ENCODE measurements at places on chromosomes 13 and 19.

DNA sequence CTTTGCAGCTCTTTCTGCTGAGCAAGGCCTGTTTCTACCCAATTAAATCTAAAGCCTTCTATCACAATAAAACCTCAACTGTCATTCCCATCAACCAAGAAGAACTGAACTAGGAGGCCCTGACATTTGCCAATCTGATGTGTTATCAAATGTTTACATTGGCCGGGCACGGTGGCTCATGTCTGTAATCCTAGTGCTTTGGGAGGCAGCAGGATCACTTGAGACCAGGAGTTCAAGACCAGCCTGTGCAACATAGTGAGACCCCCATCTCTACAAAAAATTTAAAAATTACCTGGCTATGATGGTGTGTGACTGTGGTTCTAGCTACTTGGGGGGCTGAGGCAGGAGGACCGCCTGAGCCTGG is 2.8 kb upstream of the FBXO17 start:
- DNase-seq, result no peak

DNA sequence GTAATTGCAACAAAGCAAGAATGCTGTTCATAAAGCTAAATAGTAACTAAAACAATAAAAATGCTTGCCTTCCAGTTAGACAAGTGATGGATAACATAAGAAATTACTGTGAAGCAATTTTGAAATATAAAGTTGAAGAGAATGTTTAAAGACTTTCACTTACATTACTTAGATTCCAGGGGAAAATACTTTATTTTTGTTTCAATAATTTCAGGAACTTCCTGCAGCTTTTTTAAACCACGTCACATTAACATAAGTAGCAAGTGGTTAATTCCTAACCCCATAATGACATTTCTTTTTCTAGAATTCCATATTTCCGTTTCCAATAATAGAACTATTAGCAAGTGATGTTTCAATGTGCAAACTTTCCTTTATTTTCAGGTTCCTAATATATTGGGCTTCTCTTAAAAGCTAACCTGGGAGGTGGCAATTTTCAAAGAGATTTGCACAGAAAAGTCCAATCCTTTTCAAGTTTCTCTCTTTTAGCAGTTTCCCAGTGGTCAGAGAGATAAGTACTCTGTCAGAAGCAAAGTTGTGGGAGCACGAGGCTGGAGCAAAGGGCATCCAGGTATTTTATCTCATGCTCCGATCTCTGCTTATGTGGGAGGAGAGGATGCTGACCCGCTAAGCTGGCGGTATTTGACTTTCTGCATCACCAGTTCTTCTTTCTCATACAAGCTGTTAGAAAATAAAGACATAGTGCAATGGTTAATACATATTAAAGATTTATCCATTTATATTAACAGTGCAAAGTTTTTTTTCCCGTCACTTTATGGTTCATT is 1025.3 kb downstream of the EFNB2 start:
- DNase-seq, result no peak

GRCh38 chr19:840519-841206 is at the start of gene PRTN3:
Gene PRTN3, plus strand, starts transcription at chr19:840999. Its CDS starts 10 bp downstream, at chr19:841009.
- no peak for DNase-seq

GRCh38 chr13:34391076-34391475 is 551.0 kb upstream of the NBEA start:
- peak; percentile 43 for DNase-seq

GRCh38 chr13:30871588-30872275 is 34.3 kb upstream of the MEDAG start:
- DNase-seq, result no peak

DNA sequence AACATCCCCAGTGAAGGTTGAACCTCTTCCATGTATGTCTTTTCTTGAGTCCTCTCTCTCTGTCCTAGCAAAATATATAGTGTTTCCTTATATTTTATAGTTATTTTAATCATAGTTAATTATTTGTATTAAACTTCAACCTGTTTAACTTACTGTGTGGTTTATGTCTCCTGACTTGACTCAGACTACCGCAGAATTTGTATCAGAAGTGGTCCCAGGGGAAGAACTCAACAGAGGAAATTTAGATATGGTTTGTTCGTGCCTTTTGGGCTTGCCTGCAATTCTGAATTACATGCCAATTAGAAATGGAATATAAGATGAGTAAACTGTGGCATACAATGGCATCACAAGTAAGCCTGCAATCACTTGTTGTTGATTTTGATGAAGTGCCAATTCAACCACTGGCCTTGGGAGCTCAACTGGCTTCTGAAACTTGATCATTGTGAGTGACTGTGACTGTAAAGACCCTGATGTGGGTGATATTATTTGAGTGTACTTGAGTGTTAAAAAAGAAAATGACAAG is 1459.5 kb upstream of the PCDH20 start:
- no peak for DNase-seq

GRCh38 chr13:60617991-60618733 is 221.1 kb downstream of the TDRD3 start:
- DNase-seq, result peak; percentile 76

- DNase-seq, result no peak
Observed at GRCh38 chr13:35356572-35356971, 119.9 kb downstream of the MAB21L1 start.

DNA sequence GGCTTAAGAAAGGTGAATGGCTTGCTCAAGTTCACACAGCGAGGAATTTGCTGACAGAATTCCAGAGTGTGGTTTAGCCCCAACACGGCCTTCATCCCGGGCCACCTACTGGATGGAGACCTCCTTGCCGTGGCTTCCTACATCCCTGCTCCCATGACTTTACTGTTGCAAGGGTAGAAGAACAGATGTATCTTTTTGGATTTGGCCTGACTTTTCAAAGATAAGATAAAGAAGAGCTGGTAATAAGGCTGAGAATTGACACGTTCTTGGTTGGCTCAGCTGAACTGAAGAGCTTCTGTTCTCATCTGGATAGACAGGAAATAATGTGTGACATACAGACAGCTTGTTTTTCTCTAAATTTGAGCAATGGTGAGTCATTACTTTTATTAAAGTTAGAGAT is 113.1 kb downstream of the KLF5 start:
- DNase-seq, result peak; percentile 42

GRCh38 chr13:98026457-98026857 is 73.0 kb downstream of the IPO5 start:
- no peak for DNase-seq

DNA sequence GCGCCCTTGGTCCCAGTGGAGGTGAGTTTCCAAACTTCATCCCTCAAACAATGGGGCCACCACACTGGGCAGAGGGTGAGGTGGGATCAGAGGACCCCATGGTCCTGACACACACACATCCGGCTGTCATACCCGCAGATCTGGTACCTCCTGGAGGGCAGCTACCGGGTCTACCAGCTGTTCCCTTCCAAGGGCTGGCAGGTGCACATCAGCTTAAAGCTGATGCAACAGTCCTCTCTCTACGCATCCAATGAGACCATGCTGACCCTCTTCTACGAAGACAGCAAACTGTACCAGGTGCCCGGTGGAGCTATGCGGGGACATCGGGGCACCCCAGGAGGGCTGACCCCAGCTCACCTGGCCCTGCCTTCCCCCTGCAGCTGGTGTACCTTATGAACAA is 14.0 kb upstream of the PSMD8 start:
- DNase-seq, result no peak

GRCh38 chr13:113275387-113275786 is 21.7 kb upstream of the LAMP1 start:
- DNase-seq, result peak; percentile 70

DNA sequence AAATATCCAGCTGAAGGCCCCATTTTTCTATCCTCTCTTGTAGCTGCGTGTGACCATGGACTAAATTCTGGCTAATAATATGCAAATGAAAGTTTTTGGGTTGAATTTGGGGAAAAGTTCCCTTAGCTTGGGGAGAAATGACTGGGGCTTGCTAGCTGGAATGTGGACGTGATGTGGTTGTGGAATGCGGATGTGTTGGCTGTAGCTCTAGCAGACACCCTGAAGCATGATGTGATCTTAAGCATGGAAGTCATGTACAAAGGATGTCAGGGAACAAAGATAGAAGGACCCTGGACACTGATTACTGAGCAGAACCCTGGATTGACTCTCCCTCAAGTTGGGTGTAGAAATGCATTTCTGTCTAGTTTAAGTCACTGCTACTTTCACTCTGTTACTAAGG is 25.4 kb upstream of the SCEL start:
- DNase-seq, result no peak

DNA sequence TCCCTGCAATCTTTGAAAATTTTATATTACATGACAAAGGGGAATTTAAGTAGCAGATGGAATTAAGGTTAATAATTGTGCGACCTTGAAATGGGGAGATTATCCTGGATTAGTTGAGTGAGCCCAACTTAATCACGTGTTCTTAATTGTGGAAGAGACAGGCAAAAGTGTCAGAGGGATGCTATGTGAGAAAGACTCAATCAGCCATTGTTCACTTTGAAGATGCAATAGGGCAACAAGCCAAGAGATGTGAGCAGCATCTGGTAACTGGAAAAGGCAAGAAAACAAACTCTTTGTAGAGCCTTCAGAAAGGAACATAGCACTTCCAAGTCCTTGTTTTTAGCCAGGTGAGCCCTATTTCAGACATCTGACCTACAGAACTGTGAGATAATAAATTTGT is 247.7 kb downstream of the SLITRK1 start:
- DNase-seq, result no peak

DNA sequence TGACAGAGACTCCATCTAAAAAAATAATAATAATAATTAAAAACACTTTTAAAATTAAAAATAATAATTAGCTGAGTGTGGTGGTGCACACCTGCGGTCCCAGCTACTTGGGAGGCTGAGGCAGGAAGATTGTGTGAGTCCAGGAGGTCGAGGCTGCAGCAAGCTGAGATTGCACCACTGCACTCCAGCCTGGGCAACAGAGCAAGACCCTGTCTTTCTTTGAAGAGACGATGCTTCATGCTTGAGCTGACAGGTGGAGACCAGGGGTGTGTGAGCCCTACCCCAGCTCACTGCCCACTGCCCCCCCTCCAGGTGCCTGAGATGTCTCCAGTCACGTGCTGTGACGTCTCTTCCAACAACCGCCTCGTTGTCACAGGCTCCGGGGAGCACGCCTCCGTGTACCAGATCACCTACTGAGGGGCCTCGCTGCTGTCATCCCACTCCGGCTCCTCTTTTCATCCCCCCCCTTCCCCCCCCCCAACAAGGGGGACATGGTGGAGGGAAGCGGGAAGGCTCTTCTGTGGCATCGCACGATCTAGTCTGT is 17.3 kb downstream of the TLE6 start:
- no peak for DNase-seq

DNA sequence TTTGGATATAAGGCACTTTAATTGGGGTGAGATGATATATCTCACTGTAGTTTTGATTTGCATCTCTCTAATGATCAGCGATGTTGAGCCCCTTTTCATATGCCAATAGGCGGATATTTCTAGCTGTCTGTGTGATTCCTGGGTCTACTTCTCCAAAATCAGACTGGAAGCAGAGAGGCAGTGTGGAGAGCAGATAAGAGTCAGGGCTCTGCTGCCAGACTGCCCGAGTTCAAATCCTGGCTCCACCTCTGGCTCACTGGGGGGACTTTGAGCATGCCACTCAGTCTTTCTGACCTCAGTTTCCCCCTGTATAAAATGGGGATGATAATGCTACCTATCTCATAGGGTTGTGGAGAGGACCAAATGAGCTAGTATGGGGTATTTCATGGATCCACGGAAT is 24.0 kb upstream of the ACP7 start:
- DNase-seq, result no peak

DNA sequence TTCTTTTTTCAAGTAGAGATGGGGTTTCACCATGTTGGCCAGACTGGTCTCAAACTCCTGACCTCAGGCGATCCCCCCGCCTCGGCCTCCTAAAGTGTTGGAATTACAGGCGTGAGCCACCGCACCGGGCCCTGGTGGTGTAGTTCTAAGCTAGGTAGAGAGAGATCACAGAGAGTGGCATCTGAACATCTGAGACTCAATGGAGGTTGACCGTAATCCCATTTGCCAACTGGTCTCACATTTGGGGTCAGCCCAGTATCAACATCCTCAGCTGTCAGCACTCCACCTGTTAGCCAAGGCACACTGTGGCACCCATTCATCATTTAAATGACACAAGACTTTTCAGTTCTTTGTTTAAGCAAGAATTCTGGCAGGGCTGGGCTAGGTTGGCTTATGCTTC is 8.1 kb downstream of the SELENOW start:
- DNase-seq, result no peak

GRCh38 chr13:28877408-28877807 is 57.3 kb downstream of the MTUS2 start:
- DNase-seq, result no peak

DNA sequence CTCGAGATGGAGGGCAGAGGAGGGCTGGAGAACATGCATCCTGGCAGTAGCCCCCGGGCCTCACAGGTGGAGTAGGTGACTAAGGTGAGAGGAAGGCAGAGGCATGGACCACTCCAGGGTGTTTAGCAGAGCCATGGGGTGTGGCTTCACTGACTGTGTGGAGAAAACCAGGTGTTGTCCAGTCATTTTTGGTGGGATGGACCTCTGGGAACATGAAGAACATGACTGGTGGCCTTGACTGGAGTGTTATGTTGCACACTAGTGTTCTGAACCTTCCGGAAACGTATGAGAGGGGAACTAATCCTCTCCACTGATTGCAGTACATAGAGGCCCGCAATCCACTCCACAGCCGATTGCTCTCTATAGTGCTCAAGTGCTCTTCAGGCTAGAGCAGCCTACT is 16.9 kb downstream of the MED26 start:
- no peak for DNase-seq

DNA sequence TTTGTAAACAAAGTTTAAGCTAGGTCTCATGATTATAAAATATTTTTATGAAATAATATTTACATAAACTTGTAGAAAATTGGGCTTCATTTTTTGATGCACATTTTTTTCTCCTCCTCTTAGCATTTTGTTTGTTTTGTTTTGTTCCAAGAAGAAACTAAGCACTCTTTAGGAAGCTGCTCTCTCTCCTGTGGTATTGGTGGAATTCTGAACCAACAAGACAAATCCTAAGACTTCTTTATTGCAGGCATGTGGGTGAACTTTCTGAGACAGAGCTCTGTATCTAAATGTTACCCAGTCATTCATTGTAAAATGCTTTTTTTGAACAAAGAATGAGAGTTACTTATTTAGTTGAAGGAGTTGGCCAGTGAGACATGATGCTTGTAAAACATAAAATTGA is 39.3 kb downstream of the LMO7 start:
- peak; percentile 48 for DNase-seq

- peak; percentile 70 for DNase-seq
Observed at GRCh38 chr13:50126993-50127725, 111.9 kb downstream of the KCNRG start.

DNA sequence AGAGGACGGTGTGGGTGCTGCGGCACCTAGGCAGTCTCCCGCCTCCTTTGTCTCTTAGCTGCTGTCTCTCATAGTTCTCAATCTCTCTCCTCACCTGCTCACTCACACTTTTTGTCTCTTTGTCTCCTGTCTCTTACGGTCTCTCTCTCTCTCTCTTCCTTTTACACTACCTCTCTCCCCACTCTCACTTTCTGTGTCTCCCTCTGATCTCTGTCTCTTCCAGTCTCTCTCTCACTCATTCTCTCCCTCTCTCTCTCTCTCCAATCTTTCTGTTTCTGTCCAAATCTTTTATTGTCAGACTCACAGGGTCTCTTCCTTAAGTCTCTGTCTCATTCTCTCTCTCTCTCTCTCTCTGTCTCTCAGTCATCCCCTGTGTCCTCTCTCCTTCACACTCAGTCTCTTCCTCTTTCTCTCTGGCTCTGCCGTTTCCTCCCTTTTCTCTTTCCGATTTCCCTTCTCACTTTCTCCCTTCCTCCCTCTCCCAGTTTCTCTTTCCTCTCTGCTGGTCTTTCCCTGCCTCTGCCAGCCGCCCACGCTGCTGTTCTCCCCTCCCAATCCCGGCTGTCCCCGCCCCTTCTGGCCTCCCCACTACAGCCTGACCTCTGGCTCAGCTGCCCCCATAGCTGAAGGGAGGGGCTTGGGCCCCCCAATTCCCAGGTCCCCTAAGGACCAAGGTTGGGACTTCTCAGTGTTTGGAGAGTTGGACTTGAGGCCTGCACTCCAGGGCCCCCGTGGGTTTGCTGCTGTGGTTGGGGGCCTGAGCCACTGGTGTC is at the start of gene PLEKHA4:
TSS of gene PLEKHA4 (minus strand) at position 504 of the 773 bp plus-strand sequence. CDS start 997 bp downstream, outside the sequence.
- DNase-seq, result peak; percentile 57
